ENCODE measurements at places on chromosomes 2 and 18.

DNA sequence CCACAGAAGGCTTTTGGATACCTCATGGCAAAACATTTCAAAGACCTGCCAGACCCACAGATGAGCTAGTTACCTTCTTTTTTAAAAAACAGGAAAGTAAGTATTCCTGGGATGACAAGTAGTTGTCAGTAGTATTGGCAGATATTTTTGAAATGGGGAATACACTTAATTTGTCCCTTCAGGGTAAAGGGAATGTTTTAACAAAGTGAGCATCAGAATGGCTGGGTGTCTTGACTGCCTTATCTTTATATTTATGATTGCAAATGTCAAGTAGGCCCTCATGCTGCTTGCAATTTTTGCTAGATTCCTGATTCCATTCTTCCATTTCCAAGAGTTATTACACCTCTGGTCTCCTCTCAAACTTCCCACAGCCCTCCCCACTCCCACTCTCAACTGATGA, 4.9 kb upstream of the TAF1B start:
- no peak for DNase-seq

- no peak for DNase-seq
These were observed 135.3 kb downstream of the KLHL29 start for GRCh38 chr2:23520256-23520655.

DNA sequence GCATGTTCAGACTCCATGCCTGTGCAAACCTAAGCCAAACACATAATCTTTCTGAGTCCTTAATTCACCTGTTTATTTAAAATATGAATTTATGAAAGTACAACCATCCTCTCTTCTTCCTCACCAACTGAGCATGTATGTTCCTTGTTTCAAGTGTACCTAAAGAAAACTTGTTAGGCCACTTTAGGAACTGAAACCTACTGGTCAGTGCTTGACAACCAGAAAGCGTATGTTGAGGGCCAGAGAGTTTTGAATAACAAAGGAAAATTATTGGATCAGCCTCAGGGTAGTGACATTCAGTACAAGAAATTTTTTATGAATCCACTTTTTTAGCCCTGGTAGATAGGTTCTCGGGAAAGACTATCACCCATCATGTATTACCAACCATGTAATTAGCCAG, 847.6 kb upstream of the CELF4 start:
- no peak for DNase-seq

- no peak for DNase-seq
These were observed 577.4 kb downstream of the METTL4 start for GRCh38 chr18:1993866-1994265.

DNA sequence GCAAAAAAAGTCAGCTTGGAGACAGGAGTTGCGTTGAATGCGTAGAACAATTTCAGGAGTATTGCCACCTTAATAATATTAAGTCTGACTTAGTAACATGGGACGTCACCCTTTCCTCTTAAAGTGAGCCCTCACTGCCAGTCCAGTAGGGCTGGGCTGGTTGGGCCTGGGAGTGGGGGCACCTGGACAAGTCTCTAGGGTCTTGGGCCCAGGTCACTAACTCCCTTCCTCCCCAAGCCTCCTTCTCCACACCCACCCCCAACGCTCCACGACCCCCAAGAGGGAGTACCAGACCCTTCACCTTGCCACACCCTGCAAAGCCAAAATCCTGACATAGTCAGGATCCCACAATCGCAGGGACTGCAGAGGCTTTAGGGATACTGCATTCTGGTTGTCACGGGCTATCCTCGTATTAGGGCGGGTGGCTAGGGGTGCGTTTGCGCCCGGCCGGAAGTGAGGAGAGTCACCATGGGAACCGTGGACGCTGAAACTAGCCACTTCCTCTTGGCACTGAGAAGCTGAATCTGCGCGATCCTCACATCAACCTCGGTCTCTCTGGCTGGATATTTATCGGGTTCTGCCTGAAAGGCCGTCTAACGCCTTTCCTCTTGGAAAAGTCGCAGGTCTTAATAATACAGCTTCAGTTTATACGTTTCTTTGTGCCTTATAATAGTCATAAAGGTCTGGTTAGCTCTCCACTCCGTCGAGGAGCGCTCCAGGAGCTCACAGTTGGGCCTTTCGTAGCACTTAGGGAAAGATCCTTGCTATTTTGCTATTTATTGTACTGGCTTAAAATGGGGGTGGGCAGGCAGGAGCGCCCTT, 10.3 kb upstream of the CXXC1 start:
- DNase-seq, result no peak

DNA sequence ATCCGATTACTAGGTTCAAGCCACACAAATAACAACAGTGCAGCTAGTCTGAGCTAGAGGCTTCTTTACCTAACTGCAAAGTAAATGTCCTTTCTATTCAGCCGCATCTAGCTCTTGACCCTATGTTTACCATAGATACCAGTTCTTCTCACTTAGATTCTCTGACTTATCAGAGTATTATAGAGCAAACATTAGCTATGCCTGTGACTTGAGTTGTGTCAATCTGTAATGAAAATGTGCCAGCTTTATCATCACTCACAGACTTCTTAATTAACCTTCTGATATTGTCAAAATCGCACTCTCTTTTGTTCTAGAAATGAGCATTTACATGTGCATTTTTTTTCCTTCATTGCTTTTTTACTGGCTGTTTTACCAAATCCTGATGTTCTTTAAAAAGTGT, 79.9 kb downstream of the BCL11A start:
- no peak for DNase-seq

DNA sequence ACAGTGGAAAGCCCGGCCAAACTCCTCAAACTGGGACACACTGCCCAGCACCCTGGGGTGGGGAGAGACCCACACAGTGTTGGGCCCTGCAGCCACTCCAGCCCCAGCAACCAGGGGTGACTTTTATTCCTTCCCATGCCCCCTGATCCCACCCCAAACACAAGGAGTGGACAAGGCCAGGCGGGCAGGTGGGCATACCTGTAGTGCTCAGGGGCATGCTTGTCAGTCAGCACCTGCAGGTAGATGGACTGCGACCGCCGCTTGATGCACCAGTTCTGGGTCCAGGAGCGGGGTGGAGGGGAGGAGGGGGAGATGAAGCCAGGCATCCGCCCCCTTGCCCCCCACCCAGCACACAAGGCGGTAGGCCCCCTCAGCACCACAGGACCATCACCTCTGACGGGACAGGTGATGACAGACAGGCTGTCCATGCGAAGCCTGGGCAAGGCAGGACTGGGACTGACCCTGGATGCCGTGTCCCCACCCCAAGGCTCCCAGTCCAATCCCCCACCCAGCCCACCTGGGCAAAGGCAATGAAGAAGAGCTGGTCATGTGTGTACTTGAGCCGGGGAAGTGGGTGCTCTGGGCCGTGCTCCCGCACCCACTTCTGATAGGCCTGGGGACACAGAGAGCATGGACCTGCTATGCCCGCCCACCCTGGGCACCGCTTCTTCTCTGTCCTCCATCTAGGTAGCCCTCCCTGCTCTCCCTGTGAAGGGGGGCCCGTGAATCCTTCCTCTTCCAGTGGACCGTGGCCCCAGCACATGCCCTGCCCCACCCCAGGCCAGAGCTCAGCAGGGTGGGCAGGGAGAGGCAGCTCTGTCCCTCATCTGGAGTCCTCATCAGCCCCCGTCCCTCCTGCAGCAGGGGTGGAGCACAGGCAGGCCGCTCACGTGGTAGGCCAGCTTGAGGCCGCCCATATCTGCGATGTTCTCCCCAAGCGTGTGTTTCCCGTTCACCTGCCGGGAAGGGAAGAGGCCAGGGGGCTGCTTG, 7.1 kb downstream of the ECEL1 start:
- DNase-seq, result no peak

GRCh38 chr18:77002496-77002895, 130.1 kb downstream of the MBP start:
- no peak for DNase-seq

GRCh38 chr2:235618039-235618438, 124.2 kb downstream of the AGAP1 start:
- no peak for DNase-seq

DNA sequence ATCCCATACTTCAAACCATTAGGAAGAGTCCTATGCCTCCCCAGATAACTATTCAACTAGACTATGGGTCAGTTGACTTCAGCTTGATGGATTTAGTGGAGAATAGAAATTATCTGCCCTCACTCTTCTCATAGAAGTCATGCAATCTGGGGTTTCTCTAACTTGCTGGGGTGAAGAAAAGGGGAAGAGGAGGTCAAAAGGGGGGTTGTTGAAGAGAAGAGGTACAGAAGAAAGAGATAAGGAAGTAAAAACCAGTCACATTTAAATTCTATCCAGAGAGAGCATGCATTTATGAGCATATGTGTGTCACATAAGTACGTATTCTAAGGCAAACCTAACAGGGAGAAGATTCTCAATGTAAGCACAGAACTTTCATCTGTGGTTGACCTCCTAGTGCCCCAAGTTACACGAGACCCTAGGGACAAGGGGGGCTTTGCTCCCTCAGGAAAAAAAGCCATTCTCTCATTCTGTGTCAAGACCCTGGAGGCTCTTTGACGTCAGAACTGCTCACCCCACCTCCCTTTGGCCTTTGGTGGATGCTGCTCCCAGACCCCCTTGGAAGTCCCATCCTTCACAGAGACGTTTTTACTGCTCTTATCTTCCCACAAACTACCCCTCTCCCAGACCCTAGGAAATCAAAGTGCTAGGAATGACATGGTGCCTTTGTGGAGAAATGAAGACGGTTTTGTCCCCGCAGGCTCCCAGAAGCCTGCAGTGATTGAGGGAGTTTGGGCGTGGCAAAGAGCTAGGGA, 236.8 kb upstream of the TNP1 start:
- DNase-seq, result no peak

DNA sequence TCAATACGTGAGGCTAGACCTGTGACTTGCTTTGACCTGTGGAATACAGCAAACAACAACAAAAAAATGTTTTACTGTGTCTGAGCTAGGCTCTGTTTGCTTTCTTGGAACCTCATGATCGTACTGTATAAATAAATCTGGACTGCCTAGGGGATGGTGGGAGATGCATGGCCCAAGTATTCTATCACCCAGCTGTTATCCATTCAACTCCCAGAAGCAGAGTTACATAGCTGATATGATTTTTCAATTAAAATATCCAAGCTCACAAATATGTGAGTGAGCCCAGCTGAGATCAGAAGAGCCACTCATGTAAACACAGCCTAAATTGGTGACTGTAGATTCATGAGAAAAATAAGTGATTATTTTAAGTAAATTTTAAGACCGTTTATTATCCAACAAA, 154.1 kb upstream of the THUMPD2 start:
- peak; percentile 4 for DNase-seq

DNA sequence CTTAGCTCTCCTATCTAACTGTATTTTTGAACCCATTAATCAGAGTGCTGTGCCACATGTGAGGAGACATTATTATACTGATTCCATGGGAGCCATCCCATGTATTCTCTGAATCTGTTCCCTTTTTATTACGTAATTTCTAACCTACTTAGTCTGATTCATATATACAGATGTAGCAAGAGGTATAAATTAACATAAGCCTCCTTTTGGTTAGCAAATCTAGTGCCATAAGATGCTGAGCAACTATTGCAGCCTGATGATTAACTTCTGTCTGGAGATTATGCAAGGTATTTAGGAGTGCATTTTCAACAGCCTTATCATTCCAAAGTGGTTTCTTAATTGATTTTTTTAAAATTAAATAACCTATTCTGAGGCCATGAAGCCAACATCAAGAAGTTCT, 114.1 kb upstream of the MSH2 start:
- no peak for DNase-seq

GRCh38 chr18:21831413-21831831, 90.8 kb downstream of the MIB1 start:
- DNase-seq, result no peak

- DNase-seq, result no peak
These were observed 139.7 kb downstream of the BCL11A start for GRCh38 chr2:60413814-60414168.

DNA sequence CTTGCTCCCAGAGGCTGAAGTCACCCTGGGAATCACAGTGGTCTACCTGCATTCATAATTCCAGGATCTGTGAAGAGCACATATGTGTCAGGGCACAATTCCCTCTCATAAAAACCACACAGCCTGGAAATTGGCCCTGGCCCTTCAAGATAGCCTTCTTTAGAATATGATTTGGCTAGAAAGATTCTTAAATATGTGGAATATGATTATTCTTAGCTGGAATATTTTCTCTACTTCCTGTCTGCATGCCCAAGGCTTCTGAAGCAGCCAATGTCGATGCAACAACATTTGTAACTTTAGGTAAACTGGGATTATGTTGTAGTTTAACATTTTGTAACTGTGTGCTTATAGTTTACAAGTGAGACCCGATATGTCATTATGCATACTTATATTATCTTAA, 24.2 kb downstream of the ICOS start:
- DNase-seq, result no peak

- no peak for DNase-seq
These were observed 24.8 kb downstream of the IGFBP2 start for GRCh38 chr2:216657980-216658379.

GRCh38 chr2:134307334-134307733, 53.5 kb downstream of the MGAT5 start:
- DNase-seq, result no peak

DNA sequence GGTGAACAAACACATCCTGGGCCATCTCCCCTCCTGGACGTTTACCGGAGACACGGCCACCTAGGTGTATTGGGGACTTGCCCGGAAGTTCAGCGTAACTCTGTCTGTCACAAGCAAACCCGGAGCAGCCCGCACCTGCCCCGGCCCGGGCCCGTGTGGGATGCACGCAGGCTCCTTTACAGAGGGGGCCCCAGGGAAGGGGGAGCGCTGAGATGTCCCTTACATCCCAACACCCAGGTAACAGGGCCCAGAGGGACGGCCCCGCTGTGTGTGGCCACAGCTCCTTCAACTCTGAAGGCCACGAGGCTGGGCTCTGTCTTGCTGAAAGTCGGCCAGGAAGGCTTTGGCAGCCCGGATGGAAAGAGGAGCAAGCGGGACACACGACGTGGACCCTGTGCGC, 212.8 kb downstream of the TWIST2 start:
- DNase-seq, result no peak

- DNase-seq, result no peak
These were observed at the start of gene SESTD1 for GRCh38 chr2:179264368-179265081. TSS of gene SESTD1 (minus strand) at chr2:179264832. CDS start at chr2:179191841, 72,991 bp downstream.

DNA sequence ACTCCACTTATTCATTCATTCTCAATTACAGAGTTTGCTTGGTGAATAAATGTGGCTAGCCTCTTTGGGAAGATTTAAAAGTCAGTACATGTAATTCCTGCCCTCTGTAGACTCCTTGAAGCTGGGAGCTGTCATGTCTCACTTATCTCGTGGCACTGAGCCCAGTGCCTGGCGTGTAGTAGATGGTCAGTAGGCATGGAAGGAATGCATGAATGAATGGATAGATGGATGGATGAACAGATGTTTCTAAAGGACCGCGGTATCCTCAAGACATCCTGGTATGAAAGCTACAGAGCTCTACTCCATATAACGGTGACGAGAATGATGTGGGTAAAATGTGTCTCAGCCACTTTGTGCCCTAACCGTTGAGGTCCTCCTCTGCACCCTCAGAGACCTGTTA, 83.0 kb downstream of the MARCO start:
- no peak for DNase-seq

DNA sequence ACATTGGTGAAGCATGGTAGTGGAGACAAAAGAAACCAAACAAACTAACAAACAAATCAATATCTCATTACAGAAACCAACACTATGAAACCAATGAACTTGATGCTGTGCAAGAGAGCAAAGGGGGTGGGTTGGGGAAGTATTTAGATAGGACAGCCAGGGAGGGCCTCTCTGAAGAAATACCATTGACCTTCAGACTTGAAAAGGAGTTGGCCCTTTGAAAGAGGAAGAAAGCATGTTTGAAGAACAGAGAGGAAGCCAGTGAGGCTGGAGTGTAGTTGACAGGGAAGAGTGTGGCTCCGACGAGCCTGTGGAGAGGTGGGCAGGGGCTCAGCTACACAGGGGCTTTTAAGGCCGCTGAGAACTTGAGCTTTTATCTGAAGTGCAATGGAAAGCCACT, 151.0 kb upstream of the GATA6 start:
- DNase-seq, result no peak
